Frontal cortex (tissue), 4 donors: ENCODE measurements at places on chromosomes 6 and 20. TPM values are rescaled to one million over a fixed set of nuclear protein-coding genes. Genes with fewer than 3 reads are reported as not detected.

GRCh38 chr6:113476937-113477839, 380.0 kb upstream of the MARCKS start:
- DNase-seq, result no peak

DNA sequence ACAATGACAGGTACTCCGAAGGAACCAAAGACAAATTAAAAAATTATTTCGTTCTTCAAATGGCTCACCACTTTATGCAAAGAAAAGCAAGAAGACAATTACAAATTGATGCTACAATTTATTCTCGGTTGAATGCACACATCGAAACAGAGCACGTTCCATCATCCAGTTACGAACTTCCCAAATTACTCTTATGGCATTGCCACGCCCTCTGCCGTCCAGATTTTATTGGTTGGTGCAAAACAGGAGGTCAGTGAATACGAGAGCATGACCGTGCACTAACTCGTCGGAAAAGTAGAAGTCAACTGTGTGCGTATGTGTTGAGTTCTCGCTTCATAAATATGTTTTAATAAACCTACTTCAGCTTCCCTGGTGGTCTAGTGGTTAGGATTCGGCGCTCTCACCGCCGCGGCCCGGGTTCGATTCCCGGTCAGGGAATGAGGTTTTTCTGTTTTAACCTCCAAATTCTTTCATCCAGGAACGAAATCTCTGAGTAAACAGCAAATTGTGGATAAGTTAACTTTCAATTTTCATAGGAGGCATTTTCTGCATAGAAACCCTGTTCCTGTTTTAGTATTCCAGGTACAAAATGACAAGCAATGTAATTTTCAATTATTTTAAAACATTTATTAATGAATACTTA, 23.2 kb downstream of the ZNF311 start:
- DNase-seq, result peak; percentile 80

- DNase-seq, result no peak
Measured at GRCh38 chr6:66930559-66931290, 1223.7 kb upstream of the EYS start.

DNA sequence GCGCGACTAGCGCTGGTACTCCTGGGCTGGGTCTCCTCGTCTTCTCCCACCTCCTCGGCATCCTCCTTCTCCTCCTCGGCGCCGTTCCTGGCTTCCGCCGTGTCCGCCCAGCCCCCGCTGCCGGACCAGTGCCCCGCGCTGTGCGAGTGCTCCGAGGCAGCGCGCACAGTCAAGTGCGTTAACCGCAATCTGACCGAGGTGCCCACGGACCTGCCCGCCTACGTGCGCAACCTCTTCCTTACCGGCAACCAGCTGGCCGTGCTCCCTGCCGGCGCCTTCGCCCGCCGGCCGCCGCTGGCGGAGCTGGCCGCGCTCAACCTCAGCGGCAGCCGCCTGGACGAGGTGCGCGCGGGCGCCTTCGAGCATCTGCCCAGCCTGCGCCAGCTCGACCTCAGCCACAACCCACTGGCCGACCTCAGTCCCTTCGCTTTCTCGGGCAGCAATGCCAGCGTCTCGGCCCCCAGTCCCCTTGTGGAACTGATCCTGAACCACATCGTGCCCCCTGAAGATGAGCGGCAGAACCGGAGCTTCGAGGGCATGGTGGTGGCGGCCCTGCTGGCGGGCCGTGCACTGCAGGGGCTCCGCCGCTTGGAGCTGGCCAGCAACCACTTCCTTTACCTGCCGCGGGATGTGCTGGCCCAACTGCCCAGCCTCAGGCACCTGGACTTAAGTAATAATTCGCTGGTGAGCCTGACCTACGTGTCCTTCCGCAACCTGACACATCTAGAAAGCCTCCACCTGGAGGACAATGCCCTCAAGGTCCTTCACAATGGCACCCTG, 1.6 kb downstream of the TPBG start:
- DNase-seq, result peak; percentile 27

DNA sequence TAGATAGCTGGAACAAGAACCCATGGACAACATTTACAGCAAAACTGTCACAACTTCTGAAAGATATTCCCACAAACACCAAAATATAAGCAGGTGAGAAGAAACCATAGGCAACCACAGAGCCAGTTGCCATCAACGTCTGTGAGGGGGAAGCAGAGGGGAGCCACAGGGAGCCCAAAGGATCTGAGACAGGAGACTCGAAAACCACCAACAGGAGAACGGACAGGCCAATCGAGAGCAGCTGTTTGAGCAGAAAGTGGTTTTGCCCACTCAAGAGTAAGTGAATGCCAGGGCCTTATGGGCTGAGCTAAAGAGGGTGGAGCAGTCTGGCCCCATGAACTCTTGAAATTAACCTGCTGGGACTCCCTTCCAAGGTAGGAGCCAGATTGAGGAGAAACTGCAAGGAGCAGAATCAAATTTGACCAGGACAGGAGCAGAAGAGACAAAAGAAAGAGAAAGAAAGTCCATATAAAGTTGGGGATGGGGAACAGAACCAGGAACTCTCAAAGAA, 195.4 kb downstream of the ANKRD60 start:
- DNase-seq, result no peak

- DNase-seq, result no peak
Measured at GRCh38 chr6:162019349-162019748, 708.2 kb downstream of the PRKN start.

DNA sequence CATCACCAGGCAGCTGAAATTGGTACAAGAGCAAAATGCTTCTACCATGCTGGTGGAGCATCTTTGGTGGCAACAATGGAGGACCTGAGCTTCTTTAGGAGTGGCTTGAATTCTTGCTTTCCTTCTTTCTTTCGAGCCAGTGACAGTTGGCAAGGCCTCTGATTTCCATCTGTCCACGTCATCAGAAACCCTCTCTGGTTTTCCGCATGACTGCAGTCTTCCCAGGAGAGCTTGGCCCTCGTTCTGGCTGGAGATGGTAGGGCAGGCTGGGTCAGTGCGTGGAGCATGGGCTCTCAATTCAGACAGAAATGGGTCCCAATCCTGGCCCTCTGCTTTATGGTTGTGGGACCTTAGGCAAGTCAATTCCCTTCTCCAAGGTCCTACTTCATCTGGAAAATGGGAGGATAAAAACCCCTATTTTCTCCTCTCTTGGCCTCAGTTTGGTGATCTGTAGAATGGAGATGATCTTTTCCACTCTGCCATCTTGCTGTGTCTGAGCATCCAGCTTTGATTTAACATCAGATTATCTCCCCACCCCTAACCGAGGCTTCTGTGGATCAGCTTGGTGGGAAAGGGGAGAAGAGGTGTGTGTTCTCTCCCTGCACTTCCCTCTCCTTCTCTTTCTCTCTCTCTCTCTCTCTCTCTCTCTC, 3.6 kb upstream of the BPIFB1 start:
- no peak for DNase-seq

Gene GUCA1A
- total RNA-seq, result 1.2 TPM

GRCh38 chr20:59944726-59945125, 4.5 kb downstream of the FAM217B start:
- no peak for DNase-seq

DNA sequence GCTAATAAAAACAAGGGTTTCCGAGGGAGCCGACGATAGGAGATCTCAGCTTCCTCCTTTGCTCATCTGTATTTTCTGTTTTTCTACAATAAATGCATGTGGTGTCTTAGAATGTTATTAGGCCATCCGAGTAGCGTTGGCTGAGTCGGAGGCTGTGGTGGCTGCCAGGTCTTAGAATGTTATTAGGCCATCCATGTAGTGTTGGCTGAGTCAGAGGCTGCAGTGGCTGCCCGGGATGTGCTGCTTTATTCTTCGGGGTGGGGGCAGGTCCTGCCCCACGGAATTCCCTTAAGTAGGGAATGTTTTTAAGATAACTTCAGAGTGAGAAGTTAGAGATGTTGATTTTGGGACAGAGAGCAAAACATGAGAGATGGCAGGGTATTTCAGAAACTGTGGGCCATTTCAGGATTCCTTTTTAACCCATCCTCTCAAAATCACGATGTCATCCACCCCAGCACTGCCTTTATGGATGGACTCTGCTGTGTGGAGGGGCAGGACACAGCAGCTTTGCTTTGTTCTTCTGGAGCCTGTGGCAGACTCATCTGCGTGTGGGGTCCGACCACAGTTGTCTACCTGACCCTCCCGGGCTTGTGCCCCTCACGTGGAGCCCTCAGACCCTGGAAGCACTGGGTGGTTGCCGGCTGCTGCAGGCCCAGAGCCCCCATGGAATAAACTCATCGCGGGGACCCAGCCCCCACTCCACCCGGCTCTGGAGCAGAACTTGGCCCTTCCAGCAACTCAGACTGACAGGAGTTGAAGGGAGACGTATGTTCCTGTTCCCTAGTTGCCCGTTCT, 20.4 kb downstream of the OSBPL2 start:
- no peak for DNase-seq

- no peak for DNase-seq
Measured at GRCh38 chr6:105107207-105107606, 72.6 kb downstream of the POPDC3 start.

GRCh38 chr6:141688916-141689315, 443.8 kb upstream of the GJE1 start:
- no peak for DNase-seq

Gene TRIM10
- under 0.01 TPM for total RNA-seq

- DNase-seq, result no peak
Measured at GRCh38 chr6:116329156-116329555, 41.6 kb upstream of the DSE start.

- DNase-seq, result no peak
Measured at GRCh38 chr20:33553516-33553915, 63.6 kb downstream of the CBFA2T2 start.

DNA sequence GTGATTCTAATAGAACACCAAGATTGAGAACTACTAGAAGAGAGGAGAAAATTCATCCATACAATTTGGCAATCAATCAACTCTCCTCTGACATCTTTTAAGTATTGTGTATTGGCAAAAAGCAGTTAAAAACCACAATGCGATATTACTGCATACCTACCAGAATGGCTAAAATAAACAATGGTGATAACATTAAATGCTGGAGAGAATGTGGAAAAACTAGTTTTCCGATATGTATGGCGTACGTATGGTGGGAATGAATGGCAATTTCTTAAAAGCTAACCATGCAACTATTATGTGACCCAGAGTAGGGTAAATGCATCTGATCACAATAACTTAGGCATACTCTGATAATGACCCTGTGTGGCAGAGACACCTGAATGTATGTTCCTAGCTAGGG, 29.3 kb upstream of the LAMA4 start:
- DNase-seq, result no peak

Gene ZNF165
- total RNA-seq, result 1.2 TPM

Gene PACSIN1
- total RNA-seq, result 2.9 TPM

GRCh38 chr6:13660893-13661292, 45.8 kb downstream of the NOL7 start:
- DNase-seq, result no peak

- no peak for DNase-seq
Measured at GRCh38 chr20:48614593-48615274, 213.1 kb downstream of the PREX1 start.

GRCh38 chr6:157406661-157407060, 25.7 kb downstream of the ZDHHC14 start:
- no peak for DNase-seq

Gene PLEKHG1
- 9.0 TPM for total RNA-seq

DNA sequence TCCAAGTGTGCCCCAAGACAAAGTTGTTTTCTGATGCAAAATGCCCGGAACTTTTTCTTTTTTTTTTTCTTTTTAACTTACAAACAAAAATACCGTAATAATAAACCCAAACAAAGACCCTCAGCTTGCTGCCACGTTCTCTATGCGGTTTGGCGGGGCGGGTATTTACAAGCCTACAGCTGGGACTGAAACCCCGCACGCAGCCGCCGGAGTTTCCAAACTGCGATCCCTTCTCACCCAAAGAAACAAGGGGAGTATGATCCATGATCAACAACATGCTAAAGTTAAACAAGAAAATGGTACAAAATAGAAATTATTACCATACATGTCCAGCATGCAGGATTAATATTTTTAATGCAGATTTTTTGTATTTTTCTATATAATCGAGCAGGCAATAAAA, 2.1 kb downstream of the MAFB start:
- no peak for DNase-seq

Gene RNGTT
- total RNA-seq, result 81.1 TPM

- DNase-seq, result no peak
Measured at GRCh38 chr6:112603726-112604125, 256.6 kb downstream of the RFPL4B start.

Gene FOXO3
- total RNA-seq, result 40.4 TPM
